Activated naive CD4-positive, alpha-beta T cell treated with anti-CD3 and anti-CD28 coated beads, Interleukin-2, amount 10 ng/mL, durations not matched to agents 5 hours and 36 hours (primary cell): ENCODE measurements at places on chromosomes 6 and 20. TPM values are rescaled to one million over a fixed set of nuclear protein-coding genes. Genes with fewer than 3 reads are reported as not detected.

PRSS35 gene
- total RNA-seq, result not detected

ERMARD gene
- 31.3 TPM for total RNA-seq

SLC25A27 gene
- not detected for total RNA-seq

ANKRD6 gene
- 6.5 TPM for total RNA-seq

FBXL4 gene
- 14.1 TPM for total RNA-seq

RALGAPB gene
- total RNA-seq, result 33.8 TPM

BIRC7 gene
- total RNA-seq, result not detected

PRR18 gene
- not detected for total RNA-seq

BMP7 gene
- not detected for total RNA-seq

CNBD2 gene
- total RNA-seq, result 4.2 TPM

MAN1A1 gene
- 7.6 TPM for total RNA-seq

POU5F1 gene
- total RNA-seq, result not detected

GJA1 gene
- total RNA-seq, result not detected

MTFR2 gene
- 12.7 TPM for total RNA-seq

SPAG4 gene
- total RNA-seq, result 3.2 TPM

ZBTB12 gene
- 2.4 TPM for total RNA-seq

GHRH gene
- not detected for total RNA-seq

XKR7 gene
- 0.03 TPM for total RNA-seq

SLC17A9 gene
- 20.6 TPM for total RNA-seq

TGM3 gene
- not detected for total RNA-seq

HAO1 gene
- not detected for total RNA-seq

OR12D3 gene
- not detected for total RNA-seq

KCTD20 gene
- 51.4 TPM for total RNA-seq

JAG1 gene
- total RNA-seq, result 0.15 TPM

TMEM244 gene
- not detected for total RNA-seq

TRAPPC3L gene
- total RNA-seq, result not detected

DCBLD1 gene
- total RNA-seq, result 8.4 TPM

CPNE5 gene
- total RNA-seq, result 1.6 TPM

DPPA5 gene
- total RNA-seq, result not detected

TXLNB gene
- 0.63 TPM for total RNA-seq

ULBP2 gene
- total RNA-seq, result 3.4 TPM

MUC22 gene
- not detected for total RNA-seq

HLA-DRB1 gene
- 36.3 TPM for total RNA-seq

SLPI gene
- total RNA-seq, result not detected
